ENCODE measurements at places on chromosomes 6 and 20.
A peak's percentile ranks its signal among the peaks of the same experiment; 100 is the strongest.

- DNase-seq: no peak
Measured at GRCh38 chr6:18269253-18269652, 4.9 kb upstream of the DEK start.

- no peak for DNase-seq
Measured at GRCh38 chr6:130624046-130624445, 203.2 kb upstream of the SMLR1 start.

GRCh38 chr6:139638179-139638941, 263.9 kb upstream of the CITED2 start:
- no peak for DNase-seq

DNA sequence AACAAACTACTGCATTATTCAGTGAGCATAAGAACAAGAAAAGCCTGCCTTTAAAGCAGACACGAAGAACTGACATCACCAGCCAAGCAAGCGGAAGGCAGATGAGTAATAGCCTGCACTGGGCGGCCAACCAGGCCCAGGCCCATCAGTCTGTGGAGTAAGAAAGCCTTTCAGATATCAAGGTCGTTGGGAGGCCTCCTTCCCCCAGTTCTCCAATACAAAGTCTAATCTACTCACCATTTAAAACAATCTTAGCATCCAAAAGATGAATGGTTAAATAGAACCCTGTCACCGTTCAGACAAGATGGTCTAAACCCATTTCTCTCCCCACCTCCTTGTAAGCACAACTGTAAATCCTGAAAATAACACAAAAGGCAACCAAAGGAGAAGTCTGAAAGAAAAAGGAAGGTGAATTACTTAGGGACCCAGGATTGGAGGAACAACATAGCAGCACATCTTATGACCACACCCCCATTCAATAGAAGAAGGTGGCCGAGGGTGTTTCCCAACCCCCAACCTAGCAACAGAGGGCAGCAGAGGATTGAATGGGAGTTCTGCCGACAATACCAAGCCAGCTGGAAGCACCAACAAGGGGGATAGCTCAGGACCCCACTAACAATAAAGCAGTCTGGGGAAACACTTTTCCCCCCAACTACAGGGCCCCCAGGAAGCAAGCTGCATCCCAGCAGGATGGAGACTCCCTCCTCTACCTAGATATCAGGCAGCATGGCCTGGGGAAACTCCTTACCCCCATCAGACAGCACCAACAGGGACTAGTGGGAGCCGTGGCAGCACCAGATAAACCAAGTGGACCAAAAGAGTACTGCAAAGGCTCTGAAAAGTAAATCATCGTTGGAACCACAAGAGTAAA, 67.9 kb downstream of the ZHX3 start:
- DNase-seq: peak; percentile 42

GRCh38 chr20:5191829-5192569, 65.2 kb downstream of the CDS2 start:
- no peak for DNase-seq

DNA sequence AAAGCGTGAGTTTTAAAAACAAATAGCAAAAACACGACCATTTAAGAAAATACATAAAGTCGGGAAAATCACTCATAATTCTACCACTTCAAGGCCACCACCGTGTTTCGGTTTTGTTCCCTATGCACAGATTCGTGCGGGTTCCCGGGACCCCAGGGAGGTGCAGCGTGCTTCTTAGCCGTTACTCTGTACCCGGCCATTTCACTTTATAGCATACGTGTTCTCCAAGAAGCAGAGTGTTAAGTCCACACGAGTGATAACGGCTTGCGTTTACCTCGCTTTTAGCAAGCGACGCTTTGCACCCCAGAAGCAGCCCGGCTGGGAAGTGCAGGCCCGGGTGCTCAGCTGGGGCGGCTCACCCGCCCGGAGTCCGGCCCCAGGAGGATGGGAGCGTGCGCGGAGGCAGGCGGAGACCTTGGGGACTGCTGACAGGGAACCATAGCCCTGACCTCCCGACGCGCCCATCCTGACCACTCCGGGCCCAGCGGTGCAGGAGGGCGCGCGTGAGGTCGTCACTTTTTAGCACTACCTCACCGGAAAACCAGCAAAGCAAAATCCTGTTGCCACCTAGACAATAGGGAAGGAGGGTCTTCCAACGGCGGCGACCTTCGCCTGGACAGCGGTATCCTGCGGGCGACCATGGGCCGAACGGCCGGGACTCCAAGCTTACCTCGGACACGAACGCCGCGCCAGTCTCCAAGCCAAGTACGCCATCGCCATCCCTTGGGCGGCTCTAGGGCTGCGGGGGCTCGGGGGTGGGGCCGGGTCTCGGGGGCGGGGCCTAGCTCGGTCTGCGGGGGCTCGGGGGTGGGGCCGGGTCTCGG, at the start of gene ECI2:
TSS of gene ECI2 (minus strand) at position 735 of the 824 bp plus-strand sequence. CDS start at position 720, 15 bp downstream.
- peak; percentile 20 for DNase-seq

DNA sequence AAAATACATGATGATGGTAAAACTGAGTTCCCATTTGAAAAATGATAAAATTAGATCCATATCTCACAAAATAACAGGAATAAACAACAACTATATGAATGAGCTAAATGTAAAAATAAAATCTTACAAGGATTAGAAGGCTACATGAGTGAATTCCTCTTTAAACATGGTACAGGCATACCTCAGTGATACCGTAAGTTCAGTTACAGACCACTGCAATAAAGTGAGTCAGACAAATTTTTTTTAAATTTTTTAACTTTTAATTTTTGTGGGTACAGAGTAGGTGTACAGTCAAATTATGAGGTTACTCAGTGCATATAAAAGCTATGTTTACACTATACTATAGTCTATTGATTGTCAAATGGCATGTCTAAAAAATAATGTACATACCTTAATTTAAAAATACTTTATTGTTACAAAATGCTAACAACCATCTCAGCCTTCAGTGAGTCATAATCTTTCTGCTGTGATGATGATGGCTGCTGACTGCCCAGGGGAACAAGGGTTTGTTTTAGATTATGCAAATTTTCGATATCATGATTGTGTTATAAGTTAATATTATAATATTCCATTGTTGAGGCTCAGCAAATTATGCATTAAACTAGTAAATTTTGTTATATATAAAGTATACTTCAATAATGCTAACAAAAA, 222.8 kb upstream of the RUNX2 start:
- no peak for DNase-seq

DNA sequence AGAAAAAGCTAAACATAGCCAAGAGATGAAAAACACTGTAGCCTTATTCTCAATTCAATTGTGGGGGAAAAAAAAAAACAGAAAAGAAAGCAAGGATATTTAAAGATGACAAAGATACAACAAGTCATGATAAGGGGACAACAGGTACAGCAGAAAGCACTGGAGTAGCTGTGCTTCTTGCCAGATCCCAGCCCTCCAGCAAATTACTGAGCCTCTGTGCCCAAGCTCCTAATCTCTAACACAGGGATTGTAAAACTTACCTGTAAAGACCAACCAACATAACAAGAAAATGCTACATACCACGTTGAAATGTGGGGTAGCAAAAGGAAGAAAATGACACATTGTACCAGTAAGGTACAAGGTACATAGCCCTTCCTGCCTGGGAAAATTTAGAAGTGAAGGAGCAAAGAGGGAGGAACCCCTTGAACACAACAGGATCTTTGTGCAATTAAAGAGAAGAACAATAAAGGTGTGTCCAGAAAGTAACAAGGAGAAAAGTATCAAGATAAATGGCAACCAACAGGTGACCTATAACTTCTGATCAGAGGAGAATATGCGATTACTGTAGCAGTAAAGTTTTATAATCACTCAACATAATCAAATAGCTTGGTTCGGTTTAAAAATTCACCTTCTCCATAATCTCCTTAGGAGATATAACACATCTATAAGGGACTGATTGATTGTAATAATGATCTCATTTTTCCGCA, 30.6 kb downstream of the PREP start:
- DNase-seq: no peak

DNA sequence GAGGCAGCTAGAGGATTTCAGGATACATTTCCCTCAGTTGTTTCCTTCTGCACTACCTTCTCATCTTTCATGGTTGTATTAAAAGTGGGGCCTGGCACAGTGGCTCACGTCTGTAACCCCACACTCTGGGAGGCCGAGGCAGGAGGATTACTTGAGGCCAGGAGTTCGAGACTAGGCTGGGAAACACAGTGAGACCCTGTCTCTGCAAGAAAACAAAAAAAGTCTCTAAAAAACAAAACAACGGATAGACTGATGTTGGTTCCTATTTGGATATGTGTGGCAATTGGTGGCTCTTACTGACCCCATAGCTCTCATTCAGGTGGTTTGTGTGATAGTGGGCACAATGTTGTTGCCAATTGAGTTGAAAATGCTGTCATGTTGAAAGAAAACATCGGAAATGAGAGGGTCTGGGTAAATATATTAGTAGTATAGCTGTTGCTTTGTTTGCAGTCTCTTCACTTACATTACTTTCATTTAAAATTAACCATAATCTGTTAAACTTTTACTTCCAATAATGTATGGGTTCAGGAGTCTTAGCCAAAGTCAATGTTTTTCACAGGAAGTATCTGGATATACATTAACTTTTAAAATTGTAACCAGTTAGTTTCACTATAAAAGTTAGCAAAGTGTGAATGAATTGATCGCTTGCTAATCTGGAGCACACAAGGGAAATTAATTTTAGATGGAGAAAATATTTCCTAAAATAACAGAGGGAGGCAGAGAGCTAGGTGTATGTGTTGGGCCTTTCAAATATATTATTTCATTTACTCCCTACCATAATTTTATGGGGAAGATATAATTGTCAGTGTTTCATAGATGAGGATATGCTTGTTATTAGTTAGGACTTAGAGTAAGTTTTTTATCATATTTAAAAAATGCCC, 31.1 kb downstream of the UTRN start:
- DNase-seq: no peak

- DNase-seq: no peak
Measured at GRCh38 chr20:42313704-42314103, 695.5 kb upstream of the CHD6 start.

DNA sequence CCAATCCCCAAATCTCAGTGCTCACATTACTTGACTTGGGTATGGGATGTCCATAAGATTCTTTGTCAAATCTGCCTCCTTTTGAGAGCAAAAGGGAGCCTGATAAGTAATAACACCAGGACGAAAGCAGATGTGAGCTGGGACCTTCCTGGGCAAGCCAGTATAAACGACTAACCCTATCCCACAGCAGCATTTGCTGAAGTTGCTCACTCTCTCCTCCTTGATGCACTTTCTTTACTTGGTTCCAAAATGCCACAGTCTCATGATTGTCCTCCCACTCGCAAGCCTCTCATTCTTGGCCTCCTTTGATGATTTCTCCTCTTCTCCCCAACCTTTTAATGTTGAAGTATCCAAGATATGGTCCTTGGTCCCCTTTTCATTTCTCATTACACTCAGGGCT, 44.7 kb upstream of the TAGAP start:
- no peak for DNase-seq

GRCh38 chr6:9647071-9647445, 767.8 kb downstream of the TFAP2A start:
- no peak for DNase-seq

- DNase-seq: no peak
Measured at GRCh38 chr6:157758516-157759023, 64.5 kb upstream of the SNX9 start.

- no peak for DNase-seq
Measured at GRCh38 chr6:149752600-149753373, 3.2 kb downstream of the PCMT1 start.

DNA sequence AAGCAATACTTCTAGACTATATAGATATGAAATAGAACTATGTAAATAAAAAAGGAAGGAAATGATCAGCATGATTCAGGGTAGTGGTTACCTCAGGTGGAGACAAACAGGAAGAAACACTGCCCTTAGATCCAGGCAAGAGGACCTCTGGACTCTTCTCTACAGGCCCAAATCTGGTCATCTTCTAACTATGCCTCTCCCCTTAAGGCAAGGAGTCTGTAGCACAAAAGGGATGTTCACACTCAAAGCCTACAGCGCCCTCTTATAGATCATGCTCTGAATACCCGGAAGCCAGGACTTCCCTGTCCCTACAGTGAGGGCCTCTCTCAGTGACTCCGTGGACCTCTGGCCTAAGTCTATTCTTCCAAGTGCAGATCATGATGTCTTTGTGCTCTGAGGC, 30.4 kb upstream of the HIVEP2 start:
- no peak for DNase-seq

GRCh38 chr20:59002874-59003399, 4.1 kb downstream of the CTSZ start:
- no peak for DNase-seq

DNA sequence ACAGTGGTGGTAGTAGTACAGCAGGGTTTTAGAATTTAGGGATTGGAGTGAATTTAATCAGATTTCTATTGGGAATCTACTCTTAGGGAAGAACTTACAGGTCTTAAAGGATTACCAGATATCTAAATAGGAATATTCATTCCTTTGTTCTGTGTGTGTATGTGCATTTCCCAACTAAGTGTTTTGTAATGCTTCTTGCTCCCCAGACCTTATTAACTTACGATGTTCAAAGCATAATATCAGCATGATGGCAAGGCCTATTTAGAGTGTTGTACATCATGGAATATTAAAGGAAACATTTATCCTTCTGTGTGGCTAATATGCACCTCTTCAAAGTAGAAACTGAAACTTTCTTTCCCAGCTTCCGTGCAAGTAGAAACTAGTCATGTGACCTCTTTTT, 133.9 kb downstream of the EPM2A start:
- no peak for DNase-seq

DNA sequence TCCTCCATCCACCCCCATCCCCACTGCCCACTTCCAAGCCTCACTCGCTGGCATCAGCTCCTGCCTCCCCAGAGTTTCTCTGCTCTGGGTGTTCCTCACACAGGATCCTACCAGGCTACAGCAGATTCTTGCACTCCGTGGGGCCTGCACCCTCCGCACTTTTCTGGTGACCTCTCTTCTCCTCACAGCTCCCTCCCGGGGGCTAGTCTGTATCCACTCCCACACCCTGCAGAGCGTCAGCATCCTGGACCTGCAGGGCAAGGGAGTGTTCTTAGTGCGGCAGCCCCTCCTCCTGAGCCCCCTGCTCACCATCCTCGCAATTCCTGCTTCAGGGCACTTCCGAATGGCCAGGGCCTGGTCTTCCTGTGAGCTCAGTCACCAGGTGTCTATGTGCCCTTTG, 224.2 kb downstream of the DLL1 start:
- no peak for DNase-seq

DNA sequence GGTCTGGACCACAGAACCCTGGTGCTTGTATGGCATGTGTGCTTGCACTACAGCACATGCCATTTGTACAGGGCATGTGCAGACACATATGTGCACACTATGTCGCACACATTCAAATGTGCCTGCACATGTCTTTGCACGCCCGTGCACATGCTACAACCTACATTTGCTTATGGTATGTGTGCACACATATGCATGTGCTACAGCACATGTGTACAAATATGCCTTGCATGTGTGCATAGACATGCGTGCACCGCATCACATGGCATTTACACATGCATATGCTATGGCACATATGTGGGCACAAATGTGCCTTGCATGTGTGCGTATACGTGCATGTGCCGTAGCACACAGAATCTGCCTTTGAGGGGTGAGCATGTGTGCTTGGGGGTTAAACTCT, 90.5 kb downstream of the DHX35 start:
- no peak for DNase-seq

All from NT2/D1 (cell line).